ENCODE measurements at places on chromosomes 13 and 19.

DNA sequence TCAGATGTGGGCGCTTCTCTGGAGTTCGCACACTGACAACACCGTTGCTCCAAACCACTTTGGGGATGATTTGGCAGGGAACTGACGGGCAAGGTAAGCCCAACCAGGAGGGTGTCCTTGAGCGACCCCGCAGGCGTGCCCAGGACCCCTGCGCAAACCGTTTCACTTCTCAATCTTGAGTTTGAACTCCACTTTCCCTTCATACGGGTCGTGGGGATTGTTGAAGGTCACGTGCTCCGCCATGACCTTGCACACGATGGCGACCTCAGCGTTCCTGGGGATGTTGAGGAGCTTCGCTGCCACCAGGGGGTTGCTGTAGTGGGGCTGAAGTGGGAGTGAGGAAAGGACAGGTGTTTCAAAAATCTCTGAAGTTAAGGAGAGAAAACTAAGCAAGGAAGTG is 8.8 kb downstream of the ATP4B start:
- no peak for DNase-seq

DNA sequence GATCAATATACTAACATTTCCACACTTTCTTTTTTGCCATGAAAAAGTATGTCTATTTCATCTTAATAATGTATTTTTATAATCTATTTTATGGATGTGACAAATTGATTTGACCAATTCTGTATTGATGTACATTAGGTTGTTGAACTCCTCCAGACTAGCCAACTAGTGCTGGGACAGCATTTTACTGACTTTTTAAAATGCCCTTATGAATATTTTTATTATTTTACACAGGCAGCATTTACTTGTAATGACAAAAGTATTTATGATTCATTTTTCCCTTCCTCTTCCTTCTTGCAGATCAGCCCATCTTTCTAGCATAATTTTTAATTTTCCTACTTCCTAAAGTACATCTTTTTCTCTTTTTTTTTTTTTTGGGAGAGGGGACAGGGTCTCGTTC is 918 bp upstream of the FUZ start:
- DNase-seq = no peak

DNA sequence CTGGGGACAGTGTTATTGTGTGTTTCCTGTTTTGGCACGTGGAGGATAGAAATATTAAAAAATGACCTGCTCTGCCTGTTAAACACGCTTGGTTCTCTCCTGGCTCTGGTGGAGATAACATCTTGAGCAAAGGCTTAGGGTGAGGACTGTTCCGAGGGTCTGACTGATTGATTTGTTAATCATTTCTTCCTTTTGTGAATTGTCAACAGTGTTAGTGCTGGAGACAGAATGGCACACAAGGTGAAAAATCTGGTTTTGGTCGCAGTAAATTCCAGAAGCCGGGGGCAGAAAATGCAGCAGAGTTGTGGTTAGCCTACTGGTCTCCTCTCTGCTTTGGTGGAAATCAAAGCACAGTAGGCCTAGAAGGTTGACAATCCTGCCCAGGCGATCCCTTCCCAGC is 163.6 kb downstream of the FGF9 start:
- no peak for DNase-seq

GRCh38 chr19:45782162-45782691 is at the start of gene DMPK:
TSS of gene DMPK (minus strand) at chr19:45782490. CDS start at chr19:45782352, 138 bp downstream.
- DNase-seq = no peak

- no peak for DNase-seq
Observed at GRCh38 chr13:50670847-50671496, 172.5 kb downstream of the DLEU7 start.

DNA sequence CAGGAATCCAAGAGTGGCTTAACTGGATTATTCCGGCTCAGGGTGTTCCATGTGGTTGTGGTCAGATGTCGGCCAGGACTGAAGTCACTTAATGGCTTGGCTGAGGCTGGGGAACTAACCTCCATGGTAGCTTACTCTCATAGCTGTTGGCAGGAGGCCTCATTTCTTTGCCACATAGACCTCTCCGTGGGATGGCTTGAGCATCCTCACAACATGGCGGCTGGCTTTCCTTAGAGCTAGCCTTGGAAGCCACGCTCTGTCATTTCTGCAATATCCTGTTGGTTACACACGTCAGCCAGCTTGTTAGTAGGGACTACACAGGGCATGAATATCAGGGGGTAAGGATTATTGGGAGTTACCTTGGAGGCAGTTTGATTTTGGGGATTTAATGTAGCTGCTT is 5.1 kb downstream of the CRX start:
- no peak for DNase-seq

GRCh38 chr19:35722461-35722860 is 4.7 kb downstream of the KMT2B start:
- DNase-seq = no peak

DNA sequence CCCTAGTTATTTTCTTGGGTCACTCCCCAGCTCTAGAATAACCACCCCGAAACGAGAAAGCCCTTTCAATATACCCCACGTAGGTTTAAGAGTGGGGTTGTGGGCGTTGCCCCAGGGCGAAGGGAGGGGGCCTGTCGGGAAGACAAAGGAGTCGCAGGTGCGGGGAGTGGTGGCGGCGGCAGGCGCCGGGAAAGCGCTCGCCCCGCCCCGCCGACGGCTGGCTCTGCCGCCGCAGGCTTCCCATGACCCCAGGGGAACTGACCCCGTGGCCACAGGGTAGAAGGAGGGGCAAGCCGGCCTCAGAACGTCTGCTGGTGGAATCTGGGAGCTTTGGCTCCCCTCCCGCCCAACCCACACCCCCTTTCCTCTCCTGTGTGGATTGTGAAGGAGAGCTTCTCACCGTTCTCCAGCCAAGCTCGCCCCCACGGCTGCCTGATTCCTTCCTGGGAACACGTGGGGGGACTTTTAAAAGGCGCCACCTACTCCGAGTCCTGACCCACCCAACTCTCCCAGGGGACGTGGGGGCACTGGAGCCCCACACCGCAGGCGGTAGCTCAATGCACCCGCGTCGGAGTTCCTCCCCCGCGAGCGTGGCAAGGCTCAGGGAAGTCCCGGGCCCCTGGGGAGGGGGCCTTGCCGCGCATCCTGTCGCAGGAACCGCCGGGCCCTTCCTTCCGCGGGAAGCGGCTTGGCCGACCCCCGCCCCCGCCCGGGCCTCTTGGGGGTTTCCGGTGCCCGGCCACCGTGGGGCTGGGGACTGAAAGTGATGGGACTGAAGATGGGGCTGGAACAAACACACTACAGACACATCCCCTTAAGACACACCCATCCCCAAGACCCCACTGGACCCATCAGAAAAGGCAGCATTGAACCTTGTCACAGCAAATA is 5.5 kb downstream of the IER2 start:
- no peak for DNase-seq

DNA sequence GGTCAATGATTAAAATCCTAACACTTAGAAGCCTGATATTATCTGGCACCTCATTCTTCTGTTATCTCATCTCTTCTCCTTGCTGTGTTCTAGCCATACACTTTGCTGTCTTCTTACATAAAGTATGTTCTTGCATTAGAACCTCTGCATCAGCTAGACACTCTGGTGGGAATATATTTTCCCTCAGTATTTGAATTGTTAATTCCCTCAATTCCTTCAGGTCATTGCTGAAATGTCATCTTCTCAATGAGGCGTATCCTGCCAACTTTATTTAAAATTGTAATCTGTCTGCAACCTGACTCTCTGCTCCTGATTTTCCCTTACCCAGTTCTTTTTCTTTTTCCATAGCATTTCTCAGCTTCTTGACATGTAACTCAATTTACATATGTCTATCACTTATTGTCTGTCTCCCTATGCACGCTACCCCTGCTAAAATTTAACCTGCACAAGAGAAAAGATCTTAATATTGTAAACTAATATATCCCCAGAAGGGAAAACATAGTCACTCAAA is 138.2 kb downstream of the UGGT2 start:
- DNase-seq = no peak

DNA sequence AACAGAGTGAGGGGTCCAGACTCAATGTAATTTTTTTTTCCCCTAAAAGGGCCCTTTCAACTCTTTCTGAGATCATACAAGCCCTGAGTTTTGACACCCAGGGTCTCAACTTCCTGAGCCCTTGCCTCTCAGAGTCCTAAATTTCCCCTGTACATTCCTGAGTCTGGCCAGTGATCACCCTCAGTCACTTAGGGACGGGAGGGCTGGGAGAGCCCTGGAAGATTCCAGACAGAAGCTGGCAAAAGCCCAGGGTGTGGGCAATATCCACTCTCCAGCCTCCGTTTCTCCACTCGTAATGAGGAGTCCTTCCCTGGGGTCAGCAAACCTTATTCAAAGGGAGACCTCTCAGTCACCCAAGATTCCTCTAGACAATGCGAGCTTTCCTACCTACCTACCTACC is 1.6 kb downstream of the PPP1R13L start:
- DNase-seq = no peak

GRCh38 chr13:50376895-50377575 is 361.8 kb downstream of the KCNRG start:
- no peak for DNase-seq

GRCh38 chr13:111632906-111633305 is 312.5 kb downstream of the TEX29 start:
- DNase-seq = no peak

DNA sequence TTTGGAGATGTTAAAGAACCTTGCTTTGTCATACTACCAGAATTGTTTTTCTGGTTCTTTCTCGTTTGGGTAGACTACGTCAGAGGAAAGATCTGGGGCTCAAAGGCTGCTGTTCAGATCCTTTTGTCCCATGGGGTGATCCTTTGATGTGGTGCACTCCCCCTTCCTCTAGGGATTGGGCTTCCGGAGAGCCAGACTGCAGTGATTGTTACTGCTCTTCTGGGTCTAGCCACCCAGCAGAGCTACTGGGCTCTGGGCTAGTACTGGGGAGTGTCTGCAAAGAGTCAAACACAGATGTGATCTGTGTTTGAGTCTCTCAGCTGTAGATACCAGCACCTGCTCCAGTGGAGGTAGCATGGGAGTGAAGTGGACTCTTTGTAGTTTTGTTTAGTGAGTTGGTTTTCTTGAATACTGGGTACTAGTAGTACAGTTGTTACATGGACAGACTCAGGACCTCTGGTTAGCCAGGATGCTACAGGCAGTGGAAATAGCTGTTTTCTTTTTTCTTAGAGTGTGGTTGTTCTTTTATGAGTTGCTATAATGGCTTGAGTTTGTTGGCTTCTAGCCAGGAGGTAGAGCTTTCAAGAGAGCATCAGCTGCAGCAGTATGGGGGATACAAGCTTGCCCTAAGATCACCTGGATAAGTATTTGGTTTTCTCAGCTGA is 34.4 kb downstream of the DNAJC15 start:
- no peak for DNase-seq

- DNase-seq = no peak
Observed at GRCh38 chr19:39969681-39970424, 1.1 kb upstream of the PSMC4 start.

- DNase-seq = peak; percentile 69
Observed at GRCh38 chr19:49875857-49876421, 1.2 kb downstream of the AKT1S1 start.

GRCh38 chr19:41484822-41485221 is 41.9 kb downstream of the ERICH4 start:
- no peak for DNase-seq

- peak; percentile 92 for DNase-seq
Observed at GRCh38 chr13:80132741-80133601, 208.0 kb downstream of the SPRY2 start.

- no peak for DNase-seq
Observed at GRCh38 chr19:44871809-44872208, 19.2 kb upstream of the TOMM40 start.

GRCh38 chr19:1244693-1245451 is 3.3 kb downstream of the ATP5F1D start:
- DNase-seq = no peak

GRCh38 chr19:38556521-38557174 is 61.1 kb downstream of the MAP4K1 start:
- DNase-seq = no peak

GRCh38 chr13:103188713-103189326 is 122.6 kb upstream of the SLC10A2 start:
- no peak for DNase-seq

GRCh38 chr19:41799444-41800000 is 3.1 kb downstream of the CEACAM3 start:
- DNase-seq = no peak

DNA sequence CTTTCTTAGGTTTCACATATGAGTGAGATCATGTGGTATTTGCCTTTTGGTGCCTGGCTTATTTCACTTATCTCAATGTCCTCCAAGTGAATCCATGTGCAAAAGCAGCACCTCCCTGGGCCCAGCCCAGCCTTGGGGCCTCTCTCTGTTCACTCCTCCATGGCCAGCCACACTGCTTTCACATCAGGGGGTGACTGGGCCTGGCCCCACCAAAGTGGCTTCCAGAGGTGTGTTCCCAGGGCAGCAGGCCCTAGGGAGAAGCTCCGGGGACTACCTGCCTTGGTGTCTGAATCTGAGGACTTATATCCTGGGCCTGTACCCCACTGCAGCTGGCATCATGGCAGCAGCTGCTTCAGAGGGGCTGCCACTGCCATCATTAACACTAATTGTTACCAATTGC is 829.9 kb upstream of the SLITRK5 start:
- DNase-seq = no peak

DNA sequence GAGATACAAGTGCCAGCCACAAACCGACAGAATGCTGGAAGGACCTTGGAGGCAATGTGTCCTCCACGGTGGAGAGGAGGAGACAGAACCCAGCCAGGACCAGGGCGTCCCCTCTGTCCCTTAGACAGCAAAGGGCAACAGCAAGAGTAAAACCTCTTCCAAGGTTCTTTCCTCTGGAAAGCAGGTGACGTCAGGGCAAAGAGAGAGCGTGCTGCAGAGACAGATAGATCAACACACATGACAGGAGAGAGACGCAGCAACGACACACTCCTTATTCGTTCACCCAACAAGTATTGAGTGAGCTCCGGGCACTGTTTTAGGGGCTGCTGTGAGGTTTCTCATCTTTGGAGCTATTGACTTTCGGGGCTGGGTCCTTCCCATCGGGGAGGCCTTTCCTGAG is 1.3 kb upstream of the GALP start:
- no peak for DNase-seq

- no peak for DNase-seq
Observed at GRCh38 chr13:27313770-27314169, 43.1 kb downstream of the RASL11A start.

DNA sequence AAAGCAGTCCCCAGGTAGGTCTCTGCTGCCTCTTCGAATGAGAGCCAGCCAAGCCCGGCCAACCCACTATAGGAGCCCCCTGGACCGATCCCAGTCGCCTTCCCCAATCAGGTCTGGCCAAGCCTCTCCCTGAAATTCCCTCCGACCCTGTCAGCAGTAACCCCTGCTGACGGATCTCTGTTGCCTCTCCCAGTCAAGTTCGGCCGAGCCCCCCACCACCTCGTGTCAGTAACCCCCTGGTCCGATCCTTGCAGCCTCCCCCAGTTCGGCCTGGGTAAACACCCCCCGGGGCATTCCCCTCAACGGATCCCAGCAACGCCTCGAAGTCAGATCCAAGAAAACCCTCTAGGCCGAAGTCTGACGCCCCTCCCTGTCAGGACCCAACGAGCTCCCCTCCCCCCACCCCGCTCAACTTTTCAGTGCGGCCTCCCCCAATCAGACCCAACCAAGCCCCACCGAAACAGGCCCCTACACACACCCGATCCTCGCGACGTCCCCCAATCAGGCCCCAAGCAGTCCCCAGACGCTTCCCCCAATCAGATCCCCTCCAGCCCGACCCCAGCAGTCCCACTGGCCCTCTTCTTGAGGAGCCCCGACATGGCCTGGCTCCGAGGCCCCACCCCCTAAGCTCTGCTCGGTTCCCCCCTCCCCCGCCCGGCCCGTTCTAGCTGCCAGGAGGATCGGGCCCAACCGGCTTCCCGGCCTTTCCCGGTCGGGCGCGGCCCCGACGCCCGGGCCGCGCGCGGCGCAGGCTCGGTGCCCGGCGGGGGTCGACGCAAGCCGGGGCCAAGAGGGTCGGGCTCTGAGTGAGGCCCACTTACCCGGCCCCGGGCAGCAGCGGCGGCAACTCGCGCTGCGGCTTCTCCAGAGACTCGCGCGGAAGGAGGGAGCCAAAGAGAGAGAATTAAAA is 1.8 kb downstream of the TNPO2 start:
- DNase-seq = peak; percentile 52

Data from posterior cingulate gyrus (tissue), 11 donors.